ENCODE measurements at places on chromosomes 2 and 18.

GRCh38 chr2:200735061-200735460 is 76.6 kb upstream of the BZW1 start:
- no peak for DNase-seq

DNA sequence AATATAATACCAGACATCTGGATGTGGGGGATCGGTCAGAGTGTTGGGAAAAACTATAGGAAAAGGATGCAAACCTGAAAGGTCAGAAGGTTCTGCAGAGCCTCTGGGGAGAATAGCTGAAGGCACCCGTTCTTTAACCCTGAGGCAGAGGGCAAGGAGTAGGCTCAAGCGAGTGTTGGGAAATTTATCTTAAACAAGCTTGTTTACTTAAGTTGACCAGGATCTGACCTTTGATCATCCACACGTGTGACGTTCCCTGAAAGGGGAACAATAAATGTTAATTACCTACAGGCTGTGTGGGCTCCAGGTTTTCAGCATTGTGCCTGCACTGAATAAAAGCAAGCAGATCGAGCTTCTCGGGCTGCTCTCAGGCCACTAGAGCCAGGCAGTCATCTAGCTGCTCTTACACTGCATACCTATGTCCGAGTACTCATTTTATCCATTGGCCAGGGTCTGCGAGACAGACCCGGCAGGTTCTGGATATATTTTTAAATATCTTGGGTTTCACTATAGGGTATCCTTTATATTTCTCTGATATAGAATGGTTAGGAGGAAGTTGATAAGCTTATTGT is 400.6 kb upstream of the CHST9 start:
- DNase-seq = no peak

DNA sequence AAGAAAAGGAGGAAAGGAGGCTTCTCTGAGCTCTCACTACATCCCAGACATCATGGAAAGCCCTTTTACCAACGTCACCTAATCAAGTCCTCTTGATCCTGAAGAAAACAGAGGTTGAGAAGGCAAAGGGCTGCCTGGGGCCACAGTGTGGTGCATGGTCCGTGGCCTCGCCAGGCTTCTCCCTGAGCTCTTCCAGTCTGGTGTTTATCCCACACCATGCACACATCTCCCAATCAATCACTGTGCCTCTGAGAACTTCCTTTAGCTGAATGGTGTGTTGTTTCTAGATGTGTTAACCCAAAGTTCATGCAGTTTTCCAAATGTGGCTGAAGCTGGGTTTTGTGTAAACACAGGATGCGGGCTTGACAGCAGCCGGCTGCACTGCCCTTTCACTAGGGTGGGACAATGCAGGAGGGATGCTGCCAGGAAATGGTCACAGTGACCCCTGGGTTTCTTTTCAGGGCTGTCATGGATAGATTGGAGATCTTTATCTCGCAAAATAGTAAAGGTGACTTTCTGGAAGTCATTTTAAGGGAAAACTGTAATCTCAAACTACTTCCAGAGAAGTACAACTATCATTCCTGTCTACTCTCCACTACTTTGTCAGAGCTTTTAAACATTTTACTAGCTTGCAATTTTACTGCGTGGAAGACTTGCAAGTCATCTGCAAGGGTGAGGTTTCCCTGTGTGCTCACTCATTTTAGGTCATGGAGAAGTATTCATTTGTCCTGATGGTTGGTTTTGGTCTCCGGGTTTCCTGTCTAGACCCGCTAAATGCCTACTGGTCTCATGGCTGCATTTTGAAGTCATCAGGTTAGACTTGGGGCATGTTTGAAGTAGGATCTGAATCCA is 54.6 kb downstream of the IL1R2 start:
- DNase-seq = no peak

DNA sequence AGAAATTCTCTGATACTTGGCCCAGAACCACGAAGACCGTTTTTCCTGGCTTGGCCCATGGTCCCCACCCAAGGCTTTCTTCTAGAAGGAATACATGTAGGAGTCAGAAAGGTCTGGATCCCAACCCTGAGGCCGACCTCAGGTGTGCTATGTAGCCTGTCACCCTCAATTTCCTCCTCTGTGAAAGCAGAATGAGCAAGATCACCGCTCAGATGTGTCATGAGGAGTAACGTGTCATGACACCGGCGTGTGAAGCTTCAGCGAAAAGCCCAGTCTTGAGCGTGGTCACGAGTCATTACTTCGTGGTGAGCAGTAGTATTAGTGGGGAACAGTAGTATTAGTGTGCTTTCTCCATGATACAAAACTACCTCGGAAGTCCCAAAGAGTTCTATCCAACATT is 103.4 kb downstream of the ALPK2 start:
- DNase-seq = no peak

DNA sequence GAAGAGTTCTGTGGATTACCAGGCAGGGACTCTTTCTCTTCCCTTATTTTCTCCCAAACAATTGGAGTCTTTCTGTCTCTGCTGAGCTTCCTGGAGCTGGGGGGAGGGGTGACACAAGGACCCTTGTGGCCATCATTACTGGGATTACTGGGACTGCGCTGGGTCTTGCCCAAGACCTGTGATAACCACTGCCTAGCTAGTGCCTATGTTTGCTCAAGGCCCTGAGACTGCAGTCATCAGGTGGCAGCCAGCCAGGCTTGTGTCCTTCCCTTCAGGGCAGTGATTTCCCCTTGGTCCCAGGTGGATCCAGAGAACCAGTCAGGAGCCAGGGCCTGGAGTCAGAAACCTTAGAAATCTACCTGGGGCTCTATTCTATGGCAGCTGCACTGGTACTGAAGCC is 355.6 kb downstream of the PARD3B start:
- DNase-seq = no peak

DNA sequence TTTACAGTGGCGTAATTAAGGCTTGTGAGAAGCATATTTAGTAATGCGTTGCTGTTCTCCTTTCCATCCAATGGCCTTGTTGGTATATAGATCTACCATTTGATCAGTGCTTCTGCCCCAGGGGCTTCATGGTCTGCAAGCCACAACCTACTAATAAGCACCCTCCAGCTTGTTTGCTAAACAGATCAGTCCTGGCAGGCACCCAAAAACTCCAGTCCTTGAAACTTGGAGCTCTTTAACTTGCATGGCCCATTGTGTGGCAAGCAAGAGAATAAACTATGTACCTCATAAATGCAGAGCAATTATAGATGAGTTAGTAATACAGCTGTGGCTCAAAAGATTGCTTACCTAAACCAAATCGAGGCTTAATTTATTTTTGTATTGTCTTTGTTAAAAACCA is 158.5 kb downstream of the FTCDNL1 start:
- no peak for DNase-seq

GRCh38 chr2:233289648-233290047 is 18.0 kb upstream of the SAG start:
- no peak for DNase-seq
